ENCODE measurements at places on chromosomes 12 and 14.

DNA sequence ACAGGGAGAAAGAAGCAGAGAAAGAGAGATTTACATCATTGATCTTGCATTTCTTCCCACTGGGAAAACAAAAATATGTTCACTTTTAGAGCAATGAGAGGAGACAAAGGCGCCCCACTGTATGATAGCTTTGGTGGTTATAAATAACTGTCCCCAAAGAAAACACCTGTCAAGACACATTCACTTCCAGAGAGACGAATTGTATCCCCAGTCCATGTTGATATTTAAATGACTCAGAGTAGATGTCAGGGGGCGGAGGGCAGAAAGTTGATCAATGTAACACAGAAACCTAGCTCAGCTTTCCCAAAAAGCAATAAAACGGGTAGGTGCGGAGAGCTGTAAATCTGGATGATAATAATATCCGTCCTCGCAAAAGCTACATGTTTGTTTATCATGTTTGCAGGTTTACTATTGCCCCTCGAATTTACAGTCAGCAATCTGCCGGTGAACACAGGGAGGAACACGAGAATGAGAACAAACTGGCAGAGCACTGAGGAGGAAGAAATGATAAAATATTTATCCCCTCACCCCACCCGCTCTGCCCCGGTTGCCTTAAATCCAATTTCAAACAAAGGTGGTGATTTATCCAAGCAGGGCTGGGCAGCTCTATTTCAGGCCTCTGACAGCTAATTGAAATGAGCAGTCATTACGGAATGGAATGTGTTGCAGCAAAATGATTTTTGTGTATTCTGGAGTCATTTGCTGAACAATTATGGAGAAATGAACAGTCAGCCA, 84.4 kb downstream of the CMKLR1 start:
- no peak for DNase-seq

DNA sequence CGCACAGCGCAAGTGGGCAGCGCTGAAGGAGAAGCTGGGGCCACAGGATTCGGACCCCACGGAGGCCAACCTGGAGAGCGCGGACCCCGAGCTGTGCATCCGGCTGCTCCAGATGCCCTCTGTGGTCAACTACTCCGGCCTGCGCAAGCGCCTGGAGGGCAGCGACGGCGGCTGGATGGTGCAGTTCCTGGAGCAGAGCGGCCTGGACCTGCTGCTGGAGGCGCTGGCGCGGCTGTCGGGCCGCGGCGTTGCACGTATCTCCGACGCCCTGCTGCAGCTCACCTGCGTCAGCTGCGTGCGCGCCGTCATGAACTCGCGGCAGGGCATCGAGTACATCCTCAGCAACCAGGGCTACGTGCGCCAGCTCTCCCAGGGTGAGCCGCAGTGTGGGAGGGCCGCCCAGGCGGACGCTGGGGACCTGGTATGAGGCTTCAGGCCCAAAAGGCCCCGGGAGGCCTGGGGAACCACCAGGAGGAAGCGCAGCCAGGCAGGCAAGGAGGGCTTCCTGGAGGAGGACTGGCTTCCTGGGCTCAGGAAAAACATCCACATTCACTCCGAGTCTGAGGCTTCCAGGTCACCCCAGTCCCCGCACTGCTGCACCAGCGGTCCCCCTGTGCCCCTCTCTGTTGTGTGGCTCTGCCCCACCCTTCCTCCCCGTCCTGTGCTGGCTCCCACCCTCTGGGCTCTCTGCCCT, 12.1 kb downstream of the INF2 start:
- no peak for DNase-seq

GRCh38 chr12:117210266-117210918, 20.1 kb upstream of the FBXO21 start:
- no peak for DNase-seq

- no peak for DNase-seq
Observed at GRCh38 chr12:85836197-85837090, at the start of gene RASSF9. Gene RASSF9 (minus strand): TSS chr12:85836409. CDS start chr12:85836201, 208 bp downstream.

DNA sequence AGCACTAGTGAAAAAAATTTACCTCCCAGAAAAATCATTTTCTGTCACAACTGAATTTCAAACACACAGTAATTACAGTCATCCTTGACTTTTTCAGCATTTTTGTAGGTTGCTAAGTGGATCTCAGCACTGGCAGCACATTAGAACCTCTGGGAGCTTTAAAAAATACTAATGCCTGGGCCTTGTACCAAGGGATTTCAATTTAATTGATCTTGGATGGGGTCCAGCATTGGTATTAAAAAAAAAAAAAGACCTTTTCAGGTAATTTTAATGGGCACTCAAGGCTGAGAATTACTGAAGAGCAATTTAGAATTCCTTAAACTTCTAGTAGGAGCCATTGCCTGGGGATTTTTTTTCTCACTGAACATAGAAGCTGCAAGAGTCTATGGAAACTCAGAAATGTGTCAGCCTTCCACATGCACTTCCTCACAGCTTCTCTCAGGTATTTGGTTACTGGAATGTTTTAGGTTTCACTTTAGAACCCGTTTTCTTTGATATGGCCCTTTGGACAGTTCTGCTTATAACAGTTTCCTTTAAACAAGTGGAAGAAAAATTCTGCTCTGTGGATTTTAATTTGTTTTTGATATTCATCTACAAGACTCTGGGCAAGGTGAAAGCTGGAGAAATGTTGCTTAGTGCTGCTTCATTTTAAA, 88.5 kb upstream of the DACT1 start:
- no peak for DNase-seq

- no peak for DNase-seq
Observed at GRCh38 chr12:74983917-74984316, 225.7 kb downstream of the KCNC2 start.

Measured in CD4-positive, alpha-beta T cell treated with Interleukin-4 for 4 hours (primary cell).